Activated CD4-positive, alpha-beta T cell treated with anti-CD3 and anti-CD28 coated beads, Interleukin-2, amount 10 ng/mL, durations not matched to agents 7 days and 5 days (primary cell): ENCODE measurements at places on chromosomes 7 and 10.

GRCh38 chr7:144738708-144739314 is 97.0 kb downstream of the TPK1 start:
- DNase-seq = peak; percentile 38

GRCh38 chr10:115355162-115355760 is 262.1 kb downstream of the ATRNL1 start:
- peak; percentile 46 for DNase-seq

GRCh38 chr7:2734751-2735571 is 47.0 kb downstream of the AMZ1 start:
- no peak for DNase-seq

DNA sequence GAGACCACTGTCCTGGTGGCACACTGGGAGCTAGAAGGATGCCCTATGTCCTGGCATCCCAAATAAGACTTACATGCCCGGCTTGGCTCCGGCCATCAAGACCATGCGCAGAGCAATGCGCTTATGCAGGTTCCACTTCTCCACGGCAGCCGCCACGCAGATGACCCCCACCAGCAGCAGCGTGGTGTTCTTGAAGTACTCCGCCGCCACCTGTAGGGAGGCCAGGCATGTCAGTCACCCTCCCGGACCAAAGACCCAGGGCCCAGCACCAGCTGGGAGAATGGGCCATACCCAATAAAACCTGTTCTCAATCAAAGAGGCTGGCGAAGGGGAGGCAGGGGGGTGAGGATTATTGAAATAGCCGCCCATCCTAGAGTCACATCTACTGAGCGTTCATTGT is 19.9 kb downstream of the SLC13A4 start:
- no peak for DNase-seq

DNA sequence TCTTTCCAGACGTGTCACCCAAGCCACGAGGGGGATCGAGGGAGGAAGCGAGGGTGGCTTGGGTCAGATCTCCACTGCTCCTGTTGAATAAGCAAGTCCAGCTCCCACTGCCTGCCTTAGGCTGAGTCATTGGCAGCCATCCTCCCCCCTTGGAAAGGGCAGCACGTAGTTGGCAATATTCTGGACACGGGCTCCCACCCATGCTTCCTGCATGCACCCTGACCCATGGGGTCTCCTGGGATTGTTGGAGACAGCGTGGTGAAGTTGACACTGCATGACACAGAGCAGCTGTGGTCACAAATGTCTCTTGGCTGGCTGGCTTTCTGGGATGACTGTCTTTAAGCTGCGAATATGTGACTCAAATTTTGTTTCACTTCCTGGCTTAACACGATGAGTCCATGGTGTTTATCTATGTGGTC is 11.2 kb downstream of the BTBD16 start:
- no peak for DNase-seq

DNA sequence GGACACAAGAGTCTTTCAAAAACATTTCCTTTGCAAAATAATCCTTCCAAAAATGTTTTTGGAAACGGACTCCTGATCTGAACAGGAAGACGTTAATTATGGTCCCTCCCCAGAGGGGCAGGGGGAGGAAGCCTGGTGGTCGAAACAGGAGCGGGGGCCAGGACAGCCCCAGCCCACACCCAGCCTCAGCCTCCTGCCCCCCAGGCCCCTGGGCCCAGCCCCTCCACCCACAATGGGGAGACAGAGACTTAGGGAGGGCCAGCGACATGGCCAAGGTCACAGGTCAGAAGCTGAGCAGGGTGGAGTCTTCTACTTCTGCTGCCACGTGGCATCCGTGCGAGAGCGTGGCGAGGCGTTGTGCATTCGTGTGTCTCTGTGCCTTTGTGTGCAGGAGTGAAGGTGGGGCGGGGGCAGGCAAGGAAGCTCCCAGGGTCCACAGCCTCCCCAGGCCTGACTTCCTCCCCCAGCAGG is 14.0 kb upstream of the GRIFIN start:
- no peak for DNase-seq
